ENCODE measurements at places on chromosomes 3 and 15.

DNA sequence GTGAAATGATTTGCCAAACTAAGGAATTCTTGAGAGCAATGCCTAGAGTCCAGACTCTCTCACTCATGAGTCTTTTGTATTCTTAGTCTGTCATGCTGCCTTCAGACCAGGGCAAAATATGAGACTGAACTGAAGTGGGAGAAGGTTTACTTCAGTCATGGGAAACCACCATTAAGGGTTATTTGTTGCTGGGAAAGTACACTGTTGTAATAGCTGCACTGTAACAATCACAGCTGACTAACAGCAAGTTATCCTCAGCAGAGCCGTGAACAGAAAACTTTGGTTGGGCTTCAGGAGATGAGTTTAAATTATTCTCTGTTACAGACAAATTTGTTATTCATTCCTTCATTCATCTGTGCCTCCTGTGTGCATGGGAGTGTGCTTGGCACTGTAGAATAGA lies 258.5 kb downstream of the ROBO2 start:
- DNase-seq: no peak

- DNase-seq: no peak
Observed at GRCh38 chr15:78855746-78856145, 16.9 kb upstream of the MORF4L1 start.

DNA sequence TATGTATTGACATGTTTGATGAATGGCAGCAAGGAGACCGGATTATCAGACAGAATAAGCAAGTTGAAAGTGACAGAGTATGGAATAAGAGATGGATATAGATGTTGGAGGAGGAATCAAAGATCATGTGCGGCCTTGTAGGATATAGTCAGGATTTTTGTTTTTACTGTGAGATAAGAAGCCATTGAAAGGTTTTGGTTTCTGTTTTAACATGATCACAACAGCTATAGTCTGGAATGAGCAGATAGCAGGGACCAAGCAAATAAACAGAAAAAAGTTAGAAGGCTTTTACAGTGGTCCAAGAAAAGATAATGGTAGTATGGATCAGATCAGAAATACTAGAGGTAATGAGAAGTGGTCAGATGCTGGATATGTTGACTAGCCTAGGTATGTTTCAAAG lies 52.6 kb downstream of the SLC12A6 start:
- DNase-seq: no peak

GRCh38 chr3:117887901-117888300 lies 1146.7 kb downstream of the IGSF11 start:
- no peak for DNase-seq

GRCh38 chr3:114756506-114757279 lies 390.4 kb downstream of the ZBTB20 start:
- no peak for DNase-seq

- no peak for DNase-seq
Observed at GRCh38 chr3:177553579-177553978, 356.3 kb upstream of the TBL1XR1 start.

GRCh38 chr15:63019511-63020109 lies 22.9 kb upstream of the TPM1 start:
- DNase-seq: no peak

DNA sequence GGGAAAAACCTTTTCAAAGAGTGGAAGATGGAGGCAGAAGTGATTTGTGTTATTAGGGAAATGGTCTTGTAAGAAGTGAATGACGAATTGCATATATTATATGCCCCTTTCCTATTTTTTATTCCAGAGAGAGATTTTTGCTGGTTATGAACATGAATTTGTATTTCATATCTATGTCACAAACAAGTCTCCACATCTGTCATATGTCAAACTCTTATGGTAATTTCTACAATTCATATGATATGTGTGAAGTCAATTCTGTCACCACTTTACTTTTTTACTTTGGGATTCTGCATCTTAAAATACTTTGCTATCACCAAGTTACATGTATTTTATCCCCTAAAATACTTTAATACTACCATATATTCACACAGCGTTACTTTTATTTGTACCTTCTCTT lies 594.2 kb upstream of the ARPP21 start:
- no peak for DNase-seq

GRCh38 chr3:5497497-5497896 lies 310.0 kb downstream of the EDEM1 start:
- DNase-seq: no peak

- no peak for DNase-seq
Observed at GRCh38 chr3:14346191-14346590, 56.2 kb upstream of the SLC6A6 start.

DNA sequence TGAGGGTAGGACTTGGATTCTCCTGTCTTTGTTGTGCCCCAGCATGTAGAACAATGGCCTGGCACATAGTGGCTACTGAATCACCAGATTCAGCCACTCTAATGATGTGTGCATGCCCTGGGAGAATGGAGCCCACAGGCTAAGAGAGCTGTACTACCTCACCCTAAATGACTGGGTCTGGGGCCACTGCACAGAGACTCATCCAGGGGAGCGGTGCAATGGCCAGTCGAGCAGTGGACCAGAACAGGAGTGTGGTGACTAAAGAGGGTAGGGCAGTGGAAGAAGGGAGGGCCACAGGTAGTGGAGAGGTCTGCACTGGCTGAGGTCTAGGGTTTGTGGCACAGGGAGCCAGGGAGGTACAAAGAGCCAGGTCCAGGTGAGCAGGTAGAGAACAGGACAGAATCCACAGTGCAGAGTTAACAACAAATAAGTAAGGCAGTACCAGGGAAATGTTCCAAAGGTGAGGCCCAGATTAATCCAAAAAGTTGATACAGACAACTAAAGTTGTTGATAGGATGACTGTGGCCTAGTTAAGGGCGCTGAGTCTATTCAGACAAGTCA lies 142.7 kb upstream of the ATP11B start:
- no peak for DNase-seq

DNA sequence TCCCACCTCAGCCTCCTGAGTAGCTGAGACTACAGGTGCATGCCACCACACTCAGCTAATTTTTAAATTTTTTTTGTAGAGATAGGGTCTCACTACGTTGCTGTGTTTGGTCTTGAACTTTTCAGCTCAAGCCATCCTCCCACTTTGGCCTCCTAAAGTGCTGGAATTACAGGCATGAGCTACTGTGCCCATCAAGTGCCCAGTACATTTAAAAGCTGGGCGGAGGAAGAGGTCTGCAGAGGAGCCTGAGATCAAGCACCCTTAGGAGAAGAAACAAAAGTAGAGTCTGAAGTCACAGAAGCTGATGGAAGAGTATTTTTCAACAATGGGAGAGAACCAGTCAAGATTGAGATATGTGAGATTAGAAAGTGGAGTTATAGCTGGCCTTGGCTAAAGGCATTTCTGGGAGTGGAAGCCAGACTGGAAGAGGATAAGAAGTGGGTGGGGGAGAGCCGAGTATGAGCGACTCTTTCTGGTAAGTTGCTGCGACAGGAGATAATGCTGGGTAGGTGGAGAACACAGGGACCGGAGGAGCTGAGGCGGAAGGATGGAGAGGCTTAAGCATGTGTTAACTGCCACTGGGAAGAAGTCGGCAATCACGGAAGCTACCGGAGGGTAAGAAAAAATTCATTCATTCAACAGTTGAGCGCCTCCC lies 782 bp upstream of the IREB2 start:
- DNase-seq: no peak

DNA sequence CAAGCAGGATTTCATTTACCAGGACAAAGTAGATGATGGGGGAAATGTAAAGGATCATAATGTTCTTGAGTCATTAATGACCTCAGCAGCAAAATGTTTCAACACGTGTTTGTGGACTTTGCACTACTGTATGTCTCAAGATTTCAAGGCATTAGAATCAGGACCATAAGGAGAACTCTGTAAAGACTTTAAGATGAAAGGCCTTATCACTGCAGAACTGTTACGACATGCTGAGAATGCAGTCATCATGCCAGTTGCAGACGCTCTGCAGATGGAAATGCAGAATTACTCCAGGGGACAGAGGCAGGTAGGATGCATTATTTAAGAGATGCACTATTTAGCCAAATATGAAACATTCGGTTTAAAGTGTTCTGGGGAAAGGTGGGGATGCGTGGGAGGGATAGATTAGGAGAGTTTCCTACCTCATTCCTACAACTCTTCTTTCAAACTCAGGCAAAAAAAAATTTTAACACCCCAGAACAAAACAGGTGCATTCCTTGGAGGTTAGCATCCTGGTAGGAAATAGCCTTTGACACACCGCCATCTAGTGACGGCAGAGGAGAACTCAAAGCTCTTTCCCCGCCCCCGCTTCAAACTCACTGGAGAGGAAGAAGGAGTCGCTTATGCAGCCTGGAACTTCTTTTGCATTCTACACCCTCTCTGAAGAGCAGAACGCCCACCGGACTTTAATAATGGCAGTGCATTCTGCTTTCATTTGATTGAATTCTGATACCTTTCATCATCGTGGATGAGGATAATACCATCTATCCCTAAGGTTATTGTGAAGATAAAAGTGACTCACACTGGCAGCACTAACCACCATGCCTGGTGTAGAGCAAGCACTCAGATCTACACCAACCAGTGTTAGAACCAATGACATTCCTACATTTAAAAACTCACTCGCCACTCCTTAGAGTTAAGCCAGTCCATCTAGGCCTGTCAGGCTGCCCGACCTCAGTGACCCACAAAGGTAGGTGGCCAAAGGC lies 43.1 kb upstream of the TOPAZ1 start:
- DNase-seq: peak; percentile 46

- DNase-seq: no peak
Observed at GRCh38 chr3:194046531-194046930, 89.4 kb upstream of the HES1 start.

DNA sequence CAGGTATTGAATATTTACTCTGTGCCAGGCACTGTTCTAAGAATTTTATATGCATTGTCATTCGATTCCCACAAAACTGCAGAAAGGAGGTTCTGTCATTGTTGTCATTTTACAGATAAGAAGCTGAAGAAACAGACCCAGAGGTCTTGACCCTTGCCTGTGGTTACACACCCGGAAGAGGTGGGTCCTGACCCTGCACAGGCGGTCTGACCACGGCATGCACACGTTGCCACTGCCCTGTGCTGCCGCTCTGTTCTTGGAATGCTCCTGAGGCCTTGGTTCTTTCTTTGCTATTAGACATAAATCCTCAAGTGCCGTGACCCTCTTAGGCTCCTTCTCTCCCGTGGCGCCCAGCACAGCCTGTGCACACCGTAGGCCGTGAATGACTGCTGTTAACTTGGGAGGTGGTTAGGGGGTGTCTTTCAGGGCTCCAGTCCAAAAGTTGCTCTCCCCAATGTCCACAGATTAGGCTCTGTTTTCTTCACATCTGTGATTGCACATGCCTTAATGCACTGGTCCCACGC lies 74.1 kb upstream of the PLXNA1 start:
- no peak for DNase-seq

GRCh38 chr3:12267376-12268030 lies 21.4 kb upstream of the PPARG start:
- DNase-seq: no peak

GRCh38 chr3:54875596-54876268 lies 52.1 kb downstream of the LRTM1 start:
- DNase-seq: no peak

GRCh38 chr3:67846166-67846565 lies 191.8 kb upstream of the SUCLG2 start:
- no peak for DNase-seq

DNA sequence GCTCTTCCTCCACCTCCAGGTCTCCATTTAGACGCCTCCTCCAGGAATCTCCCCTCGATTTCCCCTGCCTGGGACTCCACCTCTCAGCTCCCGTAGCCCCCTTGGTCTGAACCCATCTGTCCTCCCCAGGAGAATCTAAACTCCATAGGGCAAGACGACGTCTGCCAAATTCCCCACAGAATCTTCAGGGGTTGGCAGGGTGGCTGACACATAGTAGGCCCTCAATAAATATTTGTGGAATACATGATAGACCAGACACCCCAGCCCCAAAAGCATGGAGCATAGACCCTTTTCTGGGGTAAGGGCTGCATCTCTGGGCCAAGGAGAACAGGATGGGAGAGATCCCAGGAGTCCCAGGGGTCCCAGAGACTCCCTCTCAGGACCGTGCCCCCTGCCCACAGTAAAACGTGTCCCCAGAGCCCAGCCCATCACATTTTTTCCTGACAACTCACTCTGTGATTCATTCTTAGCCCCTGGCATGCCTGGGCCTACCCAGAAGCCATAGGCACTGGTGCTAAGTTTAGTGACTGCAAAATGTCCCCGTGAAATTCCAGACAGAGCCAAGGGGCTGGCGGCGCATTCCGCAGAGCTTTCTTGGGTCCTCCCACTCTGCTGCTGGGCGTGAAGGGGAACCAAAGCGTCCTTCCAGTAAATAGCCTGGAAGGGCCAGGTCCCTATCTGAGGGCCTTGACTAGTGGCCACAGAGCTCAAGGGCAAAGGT lies 78.0 kb upstream of the SLC6A6 start:
- no peak for DNase-seq

DNA sequence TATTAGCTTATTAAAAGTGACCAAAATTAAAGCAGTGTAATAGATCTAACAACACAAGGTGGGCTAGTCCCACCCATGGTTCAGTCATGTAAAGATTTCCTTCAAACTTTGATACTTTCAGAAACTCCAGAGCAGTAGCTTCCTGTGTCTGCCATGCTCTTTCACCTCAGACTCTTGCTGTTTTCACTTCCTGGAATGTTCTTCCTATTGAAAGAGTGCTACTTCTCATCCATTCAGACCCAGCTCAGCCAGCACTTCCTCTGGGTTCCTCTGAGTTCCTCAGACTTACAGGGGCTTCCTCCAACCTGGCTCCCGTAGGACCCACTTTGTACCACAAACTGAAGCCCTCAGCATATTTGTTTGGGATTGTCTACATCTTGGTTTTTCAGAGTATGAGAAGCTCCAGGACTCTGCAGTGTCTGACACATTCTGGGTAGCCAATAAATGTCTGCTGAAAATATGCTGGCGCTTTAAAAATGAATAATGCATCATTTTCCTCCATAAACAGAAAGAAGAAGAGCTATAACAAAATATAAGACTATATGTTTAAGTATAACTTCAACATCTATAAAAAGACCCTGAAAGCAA lies 18.0 kb downstream of the NCEH1 start:
- no peak for DNase-seq

DNA sequence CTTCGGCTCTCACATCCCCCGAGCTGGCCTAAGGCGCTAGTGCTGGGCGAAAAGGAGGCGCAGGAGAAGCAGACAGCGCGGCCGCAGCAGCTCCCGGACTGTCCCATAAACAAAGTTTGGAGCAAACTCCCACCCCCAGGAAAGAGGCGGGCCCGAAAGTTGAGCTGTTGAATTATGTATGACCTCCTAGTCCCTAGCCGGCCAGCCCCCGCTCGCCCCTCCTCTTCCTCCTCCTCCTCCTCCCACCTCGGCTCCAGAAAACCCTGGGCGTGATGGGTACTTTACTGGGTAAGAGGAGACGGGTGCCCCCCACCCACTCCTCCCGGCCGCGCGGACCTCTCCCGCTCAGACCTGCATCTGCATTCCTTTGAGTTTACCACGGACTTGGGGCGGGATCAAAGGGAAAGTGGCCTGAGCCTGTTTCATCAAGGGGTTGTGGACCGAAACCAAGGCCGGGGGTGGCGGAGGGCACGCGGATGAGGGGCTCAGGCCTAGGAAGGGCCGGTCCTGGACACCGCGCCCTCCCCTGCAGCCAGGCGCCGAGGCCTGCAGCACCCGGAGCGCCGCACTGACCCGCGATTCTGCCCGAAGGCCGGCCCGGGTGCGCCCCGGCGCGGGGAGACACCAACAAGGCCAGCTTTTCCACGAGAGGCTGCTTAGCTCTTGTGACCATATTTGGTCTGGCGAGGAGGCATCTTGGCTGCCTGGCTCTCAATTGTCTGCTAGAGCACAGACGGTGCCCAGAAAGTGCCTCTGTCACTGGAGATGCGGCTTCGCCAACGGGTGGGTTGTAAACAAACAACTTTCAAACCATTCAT lies at the start of gene WWTR1:
WWTR1 (minus strand) TSS at position 100 of the 818 bp plus-strand sequence. CDS start 719 bp downstream, outside the sequence.
- DNase-seq: peak; percentile 26

GRCh38 chr3:138890555-138891187 lies 55.9 kb upstream of the PIK3CB start:
- no peak for DNase-seq

Data from activated T-helper 2 cell treated with anti-CD3 and anti-CD28 coated beads, Interferon-gamma antibody, Interleukin-2, Interleukin-4, amounts not matched to agents 10 μg/mL and 5 μg/mL and 100 μg/mL, durations not matched to agents 14 hours and 24 hours and 36 hours (primary cell).